ENCODE measurements at places on chromosomes 3 and 15.

DNA sequence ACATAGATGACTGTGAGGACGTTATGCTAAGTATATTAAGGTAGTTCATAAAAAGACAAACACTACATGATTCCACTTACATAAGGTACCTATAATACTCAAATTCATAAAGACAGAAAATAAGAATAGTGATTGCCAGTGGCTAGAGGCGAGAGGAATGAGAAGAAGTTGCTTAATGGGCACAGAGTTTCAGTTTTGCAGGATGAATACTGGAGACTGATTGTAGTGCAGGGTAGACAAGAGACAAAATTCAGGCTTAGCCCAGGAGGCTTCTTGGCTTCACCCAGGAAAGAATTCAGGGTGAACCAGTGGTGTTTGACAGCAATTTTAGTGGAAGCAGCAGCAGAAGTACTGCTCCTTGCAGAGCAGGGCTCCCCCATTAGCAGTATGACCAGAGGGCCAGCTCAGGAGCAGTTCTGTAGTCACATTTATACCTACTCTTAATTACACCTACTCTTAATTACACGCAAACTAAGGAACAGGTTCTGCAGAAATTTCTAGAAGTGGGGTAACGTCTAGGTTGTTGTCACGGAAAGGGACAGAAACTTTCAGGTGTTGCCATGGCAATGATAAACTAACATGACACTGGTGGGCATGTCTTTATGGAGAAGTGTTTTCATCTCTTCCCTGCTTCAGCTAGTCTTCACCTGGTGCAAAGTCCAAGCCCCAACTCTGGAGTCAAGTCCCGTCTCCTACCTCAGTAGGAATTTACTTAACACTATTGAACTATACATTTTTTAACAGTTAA is 55.2 kb downstream of the TBL1XR1 start:
- no peak for DNase-seq

DNA sequence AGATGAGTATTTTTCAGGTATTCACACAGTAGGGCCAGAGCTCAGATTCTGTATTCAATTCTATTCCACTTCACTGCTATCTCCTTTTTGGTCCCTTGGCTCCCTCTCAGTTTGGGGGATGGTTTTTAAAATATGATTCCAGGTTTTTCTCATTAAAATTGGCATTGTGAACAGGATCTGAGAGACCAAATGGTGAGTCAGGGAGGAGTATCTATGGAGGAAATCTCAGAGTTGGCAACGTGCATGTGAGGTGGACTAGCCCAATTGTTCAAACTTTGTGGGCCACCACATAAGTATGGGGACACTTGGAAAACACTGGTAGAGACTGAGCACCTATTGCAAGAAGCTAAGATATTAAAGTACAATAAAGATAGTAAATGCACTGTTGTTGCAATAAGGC is 53.9 kb upstream of the TTC14 start:
- no peak for DNase-seq

GRCh38 chr3:41434781-41435180 is 235.5 kb downstream of the CTNNB1 start:
- DNase-seq = no peak

DNA sequence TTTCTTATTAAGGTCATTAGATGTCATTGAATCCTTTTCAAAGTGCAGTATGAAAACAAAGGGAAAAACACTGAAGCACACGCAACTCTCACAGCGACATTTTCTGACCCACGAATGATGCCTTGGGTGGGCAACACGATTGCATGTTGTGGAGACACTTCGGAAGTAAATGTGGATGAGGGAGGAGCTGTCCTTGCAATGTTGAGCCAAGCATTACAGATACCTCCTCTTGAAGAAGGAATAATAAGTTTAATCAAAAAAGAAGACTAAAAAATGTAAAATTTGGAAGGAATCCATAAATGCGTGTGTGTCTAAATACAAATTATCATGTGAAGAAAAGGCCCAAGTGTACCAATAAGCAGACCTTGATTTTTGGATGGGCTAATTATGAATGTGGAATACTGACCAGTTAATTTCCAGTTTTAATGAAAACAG is 16.9 kb downstream of the THBS1 start:
- DNase-seq = no peak

DNA sequence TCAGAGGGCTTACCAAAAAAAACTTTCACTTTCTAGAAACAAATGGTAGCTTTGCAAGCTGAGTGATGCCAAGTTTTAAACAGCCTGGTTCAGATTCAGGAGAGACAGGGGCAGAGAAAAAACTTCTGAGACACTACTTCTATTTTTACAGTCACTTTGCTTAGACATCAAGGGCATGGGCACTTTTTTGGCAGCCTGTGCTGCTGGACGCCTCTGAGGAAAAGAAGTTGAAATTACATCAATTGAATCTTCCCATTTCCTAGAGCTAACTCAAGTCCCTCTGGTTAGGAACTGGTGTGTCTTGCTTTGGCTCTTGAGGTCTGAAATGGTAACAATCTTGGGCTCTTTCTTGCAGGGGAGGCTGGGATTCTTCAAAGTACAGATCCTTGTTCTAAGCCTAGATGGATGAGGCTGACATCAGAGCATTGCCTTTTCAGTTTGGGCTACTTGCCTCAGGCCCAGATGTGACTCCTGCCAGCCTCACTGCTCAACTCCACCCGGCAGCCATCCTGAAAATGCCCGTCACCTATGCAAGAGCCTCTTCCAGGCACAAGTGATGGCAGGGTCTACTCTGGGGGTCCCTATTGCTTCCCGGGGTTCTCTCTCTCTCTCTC is 357.5 kb downstream of the FOXP1 start:
- no peak for DNase-seq

GRCh38 chr3:155362808-155363689 is 69.6 kb upstream of the STRIT1 start:
- DNase-seq = no peak

- no peak for DNase-seq
Observed at GRCh38 chr15:78338781-78339180, 1.4 kb upstream of the CRABP1 start.

GRCh38 chr3:162292409-162292808 is 795.8 kb downstream of the OTOL1 start:
- DNase-seq = no peak

DNA sequence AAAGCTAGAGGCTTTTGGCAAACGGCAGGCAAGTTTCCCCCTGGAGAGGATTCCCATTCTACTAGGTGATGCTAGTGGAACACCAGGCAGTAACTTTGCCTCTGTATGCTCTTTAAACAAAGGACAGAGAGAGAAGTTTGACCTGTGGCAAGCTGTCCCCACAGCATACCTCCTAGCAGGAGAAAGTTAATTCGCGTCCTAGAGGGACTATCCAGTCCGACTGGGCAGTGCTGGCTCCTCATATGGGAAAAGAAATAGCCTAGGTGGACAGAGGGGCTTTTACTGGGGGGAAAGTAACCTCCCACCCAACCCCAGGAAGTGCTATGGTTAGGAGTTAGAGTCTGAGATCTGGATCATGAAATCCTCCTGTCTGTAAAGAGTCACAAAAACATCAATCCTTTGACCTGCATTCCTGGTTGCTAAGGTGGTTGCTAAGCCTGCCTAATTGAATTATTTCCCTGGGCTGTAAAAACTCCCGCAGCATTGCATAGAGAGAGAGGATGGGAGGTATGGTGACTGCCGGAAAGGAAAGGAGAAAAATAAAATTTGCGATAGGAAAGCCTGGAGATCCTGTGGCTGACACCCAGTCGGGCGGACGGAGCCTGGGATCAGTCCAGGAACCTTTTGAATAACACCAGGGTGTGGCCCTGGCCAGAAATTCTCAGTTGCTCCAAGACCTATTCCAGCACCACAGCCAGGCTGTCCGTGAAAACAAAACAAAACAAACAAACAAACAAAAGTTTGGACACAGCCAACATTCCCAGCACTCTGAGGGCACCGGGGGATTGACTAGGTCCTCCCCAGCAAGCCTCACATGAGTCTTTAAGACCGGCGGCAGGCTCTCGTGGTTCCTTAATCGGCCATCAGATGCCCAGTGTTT is 67.7 kb upstream of the ATP11B start:
- no peak for DNase-seq

GRCh38 chr15:81724536-81724935 is 321.3 kb downstream of the MEX3B start:
- DNase-seq = no peak

DNA sequence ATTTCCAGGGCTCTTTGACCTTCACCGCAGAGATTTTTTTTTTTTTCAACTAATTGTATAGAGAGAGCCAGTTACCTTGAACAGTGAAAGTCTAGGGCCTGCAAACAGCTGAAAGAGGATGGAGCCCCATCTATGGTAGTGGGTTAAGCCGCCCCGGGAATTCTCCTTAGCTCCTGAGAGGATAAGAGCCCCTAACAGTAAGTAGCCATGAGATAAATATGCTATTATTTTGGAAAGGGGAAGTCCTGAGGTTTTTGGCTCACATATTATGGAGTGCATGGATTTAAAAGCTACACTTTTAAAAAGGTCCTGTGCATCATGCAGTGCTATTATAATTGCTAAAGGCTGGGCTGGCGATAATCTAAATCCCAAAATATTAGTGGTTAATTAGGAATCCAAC is 115.0 kb downstream of the FBN1 start:
- no peak for DNase-seq

- DNase-seq = no peak
Observed at GRCh38 chr3:26657348-26657976, 34.9 kb downstream of the LRRC3B start.

GRCh38 chr3:37136067-37136466 is 38.3 kb downstream of the LRRFIP2 start:
- no peak for DNase-seq

GRCh38 chr3:137294139-137294538 is 336.4 kb downstream of the IL20RB start:
- DNase-seq = no peak

GRCh38 chr3:182947888-182948287 is 32.5 kb downstream of the DCUN1D1 start:
- no peak for DNase-seq

DNA sequence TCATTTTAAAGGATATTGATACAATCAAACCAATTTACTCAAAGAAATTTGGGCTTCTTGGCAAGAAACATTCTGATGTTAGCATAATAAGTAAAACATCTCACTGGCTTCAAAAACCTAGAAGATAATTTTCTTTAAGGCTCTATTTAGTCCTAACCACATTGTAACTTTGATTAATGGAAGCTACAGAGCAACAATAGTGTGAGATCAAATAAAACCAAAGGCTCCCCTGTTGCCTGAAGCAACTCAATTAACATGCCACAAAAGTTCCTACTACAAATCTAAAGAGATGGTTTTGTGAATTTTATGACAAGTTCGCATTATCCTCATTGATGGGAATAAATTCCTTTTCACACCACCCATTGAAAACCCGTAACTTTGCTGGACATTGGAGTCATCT is 5.9 kb downstream of the DPH6 start:
- no peak for DNase-seq

DNA sequence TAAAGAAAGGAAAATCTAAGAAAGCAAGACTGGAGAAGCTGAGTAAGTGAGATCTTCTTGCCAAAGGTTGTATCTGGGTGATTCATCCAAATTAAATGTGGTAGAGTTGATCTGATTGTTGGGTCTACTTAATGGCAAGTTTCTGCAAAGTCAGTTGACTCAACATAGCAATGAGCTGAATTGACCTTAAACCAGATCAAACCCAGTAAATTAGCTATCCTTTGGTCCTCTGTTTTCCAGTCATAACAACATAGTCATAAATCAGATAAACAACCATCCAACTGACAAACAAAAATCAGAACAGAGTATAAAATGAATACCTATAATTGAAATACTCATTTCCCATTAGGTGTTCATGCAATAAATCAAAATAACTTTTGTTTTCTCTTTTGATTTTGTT is 142.6 kb upstream of the CFAP20DC start:
- no peak for DNase-seq

DNA sequence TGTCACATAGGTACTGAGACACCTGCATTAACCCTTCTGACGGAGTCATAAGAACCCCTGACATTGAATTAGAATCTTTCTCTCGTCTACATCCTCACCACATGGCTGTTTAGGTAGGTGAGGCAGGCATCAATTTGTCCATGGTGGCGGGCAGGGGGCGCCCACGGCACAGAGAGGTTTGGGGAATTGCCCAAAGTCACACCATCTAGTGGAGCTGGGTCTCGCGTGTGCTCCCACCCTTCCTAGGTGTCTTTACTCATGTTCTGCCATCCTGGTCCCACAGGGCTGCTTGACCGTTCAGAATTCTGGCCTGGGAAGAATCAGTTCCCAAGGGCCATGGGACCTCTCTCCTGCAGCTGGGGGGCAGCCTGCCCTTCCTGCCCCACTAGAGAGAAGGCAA is 14.7 kb upstream of the DLL4 start:
- DNase-seq = no peak

- DNase-seq = no peak
Observed at GRCh38 chr3:142028243-142028777, 121.0 kb downstream of the TFDP2 start.

- no peak for DNase-seq
Observed at GRCh38 chr3:72872183-72872582, 15.7 kb upstream of the GXYLT2 start.

- no peak for DNase-seq
Observed at GRCh38 chr3:194928831-194929577, 243.3 kb downstream of the FAM43A start.

- DNase-seq = no peak
Observed at GRCh38 chr15:82950746-82951370, 1.7 kb downstream of the HOMER2 start.

DNA sequence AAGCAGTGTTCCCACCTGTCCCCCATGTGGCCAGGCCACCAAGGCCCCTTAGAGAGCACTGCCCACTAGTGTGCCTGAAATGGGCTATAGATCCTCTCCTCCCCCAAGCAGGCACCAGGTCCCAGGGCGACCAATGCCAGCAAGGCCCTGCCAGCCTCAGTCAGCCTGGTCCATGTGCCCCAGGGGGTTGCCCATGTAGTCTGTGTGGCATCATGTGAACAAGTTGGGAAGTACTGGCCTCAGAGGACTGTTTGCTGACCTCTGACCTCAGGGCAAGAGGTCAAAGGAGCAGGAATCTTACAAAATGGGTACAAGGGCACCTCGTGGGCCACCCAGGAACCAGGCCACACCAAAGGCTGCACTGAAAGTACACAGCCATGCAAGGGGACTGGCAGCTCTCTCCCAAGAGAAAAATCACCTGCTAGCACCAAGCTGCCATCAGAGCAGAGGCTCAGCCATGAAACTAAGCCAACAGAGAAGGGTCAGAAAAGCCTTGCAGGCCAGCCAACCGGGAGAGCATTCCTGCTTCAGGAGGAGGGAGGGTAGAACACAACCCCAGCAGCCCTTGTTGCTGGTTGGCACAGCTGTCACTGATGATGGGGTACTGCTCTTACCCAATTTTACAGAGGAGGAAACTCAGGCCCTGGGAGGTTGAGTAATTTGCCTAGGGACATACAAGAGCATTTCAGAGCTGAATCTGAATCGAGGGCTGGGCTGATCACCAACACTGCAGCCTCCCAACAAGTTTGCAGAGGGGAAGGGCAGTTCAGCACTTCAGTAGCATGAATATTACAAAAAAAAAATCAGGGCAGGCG is 5.2 kb upstream of the FURIN start:
- no peak for DNase-seq

DNA sequence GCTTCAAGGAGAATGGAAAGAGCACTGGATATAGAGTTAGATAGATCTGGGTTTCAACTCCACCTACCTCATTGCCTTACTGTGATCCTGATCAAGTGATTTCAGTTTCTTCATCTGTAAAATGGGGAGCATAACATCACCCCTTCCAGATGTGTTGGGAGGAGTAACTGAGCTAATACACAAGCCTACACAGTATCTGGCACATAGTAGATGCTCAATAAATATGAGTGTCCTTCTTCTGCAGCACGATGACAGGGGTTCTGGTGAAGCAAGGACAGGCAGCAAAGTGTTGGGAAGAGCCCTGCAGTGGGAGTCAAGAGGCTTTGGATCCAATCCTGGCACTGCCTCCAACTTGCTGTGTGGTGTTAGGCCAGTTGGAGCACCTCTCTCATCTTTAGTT is 270.0 kb downstream of the UACA start:
- DNase-seq = no peak
